ENCODE measurements at places on chromosomes 2 and 18. TPM values are rescaled to one million over a fixed set of nuclear protein-coding genes. Genes with fewer than 3 reads are reported as not detected.

DNA sequence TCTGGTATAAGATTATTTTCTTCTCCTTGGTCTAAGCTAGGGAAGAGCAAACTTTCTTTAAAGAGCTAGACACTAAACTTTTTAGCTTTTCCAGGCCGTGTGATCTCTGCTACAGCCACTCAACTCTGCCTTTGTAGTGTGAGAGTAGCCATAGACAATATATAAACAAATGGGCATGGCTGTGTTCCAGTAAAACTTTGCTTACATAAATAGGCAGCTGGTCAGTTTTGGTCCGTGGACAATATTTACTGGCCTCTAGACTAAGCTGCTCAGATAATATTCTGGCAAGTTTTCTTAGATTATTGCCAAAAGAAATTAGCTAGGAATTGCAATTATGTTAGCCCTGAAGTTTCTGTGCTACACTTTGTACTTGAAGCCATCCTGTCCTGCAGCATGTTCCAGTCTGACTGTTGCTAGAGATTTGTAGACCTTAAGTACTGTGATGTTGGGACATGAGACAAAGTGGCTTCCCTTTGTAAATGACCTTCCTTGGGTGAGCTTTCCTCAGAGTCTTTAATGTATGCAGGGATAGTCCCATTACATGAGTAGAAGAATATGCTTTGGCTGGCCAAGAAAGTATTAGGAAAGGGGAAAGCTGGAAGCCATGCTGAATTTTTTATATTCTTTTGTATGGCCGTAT lies 126.9 kb downstream of the SOX11 start:
- no peaks in the 10 kb centered on the region for H3K27me3 ChIP-seq
- no peak overlapping the region for H3K4me3 ChIP-seq
- H3K4me1 ChIP-seq, result no peaks in the 10 kb centered on the region
- H3K27ac ChIP-seq, result no peak overlapping the region
- no peaks in the 10 kb centered on the region for H3K36me3 ChIP-seq

The UGT1A5 gene
- 5.8 TPM for total RNA-seq

The ZCCHC2 gene
- total RNA-seq, result 18.9 TPM

DNA sequence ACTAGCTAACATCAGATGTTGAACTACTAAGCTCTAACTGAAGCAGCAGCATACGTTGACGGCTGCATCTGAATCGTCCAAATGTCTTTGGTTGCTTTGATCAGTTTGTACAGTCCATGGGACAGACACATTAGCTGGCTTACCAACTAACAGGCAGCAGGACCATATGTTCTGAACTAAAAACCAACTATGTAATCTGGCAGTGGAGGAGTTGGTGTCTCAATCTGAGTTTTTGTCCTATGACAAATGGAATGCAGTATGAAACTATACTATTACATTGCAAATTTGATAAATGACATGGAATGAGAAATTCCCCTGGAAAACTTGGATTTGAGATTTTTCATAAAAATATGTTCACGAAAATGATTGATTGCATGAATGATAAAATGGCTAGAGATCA lies 79.5 kb downstream of the EPHA4 start:
- no peaks in the 10 kb centered on the region for H3K27me3 ChIP-seq
- no peak for DNase-seq
- H3K36me3 ChIP-seq, result no peaks in the 10 kb centered on the region
- H3K27ac ChIP-seq, result no peak overlapping the region
- no peak overlapping the region for H3K4me3 ChIP-seq

- no peaks in the 10 kb centered on the region for H3K4me1 ChIP-seq
- no peak for DNase-seq
- H3K27ac ChIP-seq, result no peak overlapping the region
- no peaks in the 10 kb centered on the region for H3K27me3 ChIP-seq
- no peak overlapping the region for H3K4me3 ChIP-seq
Observed at GRCh38 chr2:197368412-197368811, 57.8 kb upstream of the ANKRD44 start.

The WNT6 gene
- total RNA-seq, result not detected

DNA sequence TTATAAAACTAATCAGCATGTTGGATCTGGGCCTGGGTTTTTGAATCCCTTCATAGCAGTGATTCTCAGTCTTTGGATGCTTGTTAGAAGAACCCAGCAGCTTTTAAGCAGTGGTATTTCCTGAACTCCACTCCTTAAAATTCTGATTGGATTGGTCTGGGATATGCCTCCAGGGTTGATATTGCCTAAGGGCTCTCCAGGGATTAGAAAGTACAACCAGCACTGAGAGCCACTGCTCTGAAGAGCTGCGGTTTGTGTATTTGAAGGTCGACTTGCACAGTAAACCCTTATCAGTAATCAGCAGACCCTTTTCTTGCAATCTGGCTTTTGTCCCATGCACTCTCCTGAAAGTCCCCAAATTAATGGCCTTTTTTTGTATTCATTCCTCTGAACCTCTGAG lies 17.0 kb upstream of the RBMS1 start:
- no peaks in the 10 kb centered on the region for H3K4me1 ChIP-seq
- DNase-seq, result no peak
- no peak overlapping the region for H3K4me3 ChIP-seq
- no peak overlapping the region for H3K27ac ChIP-seq

DNA sequence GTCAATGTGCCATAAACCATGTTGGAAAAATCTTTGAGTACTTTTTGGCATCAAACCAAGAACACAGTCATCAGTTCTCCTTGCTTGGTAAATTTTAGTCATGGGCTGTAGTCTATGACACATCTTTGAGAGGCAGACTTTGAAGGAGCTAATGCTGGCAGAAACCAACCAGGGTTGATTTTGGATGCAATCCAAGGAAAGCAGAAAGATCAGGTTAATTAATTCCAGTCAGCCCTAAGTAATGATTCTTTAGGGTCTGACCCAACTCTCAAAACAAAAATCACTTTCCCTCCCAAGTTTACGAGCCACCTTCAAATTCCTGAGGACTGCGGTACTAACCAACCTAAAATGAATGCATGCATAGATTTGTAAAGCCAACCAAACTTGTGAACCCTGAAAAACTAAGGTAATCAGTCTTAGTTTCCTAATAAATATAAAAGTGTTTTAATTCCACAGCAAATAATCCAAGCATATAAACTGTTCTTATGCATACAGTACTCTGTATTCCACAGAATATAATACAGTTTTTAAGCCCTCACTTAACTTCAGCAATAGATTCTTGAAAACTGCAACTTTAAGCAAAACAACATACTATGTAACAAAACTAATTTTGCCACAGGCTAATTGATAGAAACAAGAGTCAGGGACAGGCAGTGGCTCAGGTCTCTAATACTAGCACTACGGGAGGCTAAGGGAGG lies 22.0 kb downstream of the AP1S3 start:
- H3K27me3 ChIP-seq, result no peaks in the 10 kb centered on the region
- DNase-seq, result no peak
- H3K4me1 ChIP-seq, result no peaks in the 10 kb centered on the region
- no peak overlapping the region for H3K4me3 ChIP-seq

GRCh38 chr18:15165048-15165447 lies 417.1 kb downstream of the ANKRD30B start:
- H3K27ac ChIP-seq, result no peak overlapping the region
- peak; percentile 36 for DNase-seq
- H3K4me3 ChIP-seq, result no peak overlapping the region
- H3K27me3 ChIP-seq, result no peaks in the 10 kb centered on the region
- H3K4me1 ChIP-seq, result no peaks in the 10 kb centered on the region

DNA sequence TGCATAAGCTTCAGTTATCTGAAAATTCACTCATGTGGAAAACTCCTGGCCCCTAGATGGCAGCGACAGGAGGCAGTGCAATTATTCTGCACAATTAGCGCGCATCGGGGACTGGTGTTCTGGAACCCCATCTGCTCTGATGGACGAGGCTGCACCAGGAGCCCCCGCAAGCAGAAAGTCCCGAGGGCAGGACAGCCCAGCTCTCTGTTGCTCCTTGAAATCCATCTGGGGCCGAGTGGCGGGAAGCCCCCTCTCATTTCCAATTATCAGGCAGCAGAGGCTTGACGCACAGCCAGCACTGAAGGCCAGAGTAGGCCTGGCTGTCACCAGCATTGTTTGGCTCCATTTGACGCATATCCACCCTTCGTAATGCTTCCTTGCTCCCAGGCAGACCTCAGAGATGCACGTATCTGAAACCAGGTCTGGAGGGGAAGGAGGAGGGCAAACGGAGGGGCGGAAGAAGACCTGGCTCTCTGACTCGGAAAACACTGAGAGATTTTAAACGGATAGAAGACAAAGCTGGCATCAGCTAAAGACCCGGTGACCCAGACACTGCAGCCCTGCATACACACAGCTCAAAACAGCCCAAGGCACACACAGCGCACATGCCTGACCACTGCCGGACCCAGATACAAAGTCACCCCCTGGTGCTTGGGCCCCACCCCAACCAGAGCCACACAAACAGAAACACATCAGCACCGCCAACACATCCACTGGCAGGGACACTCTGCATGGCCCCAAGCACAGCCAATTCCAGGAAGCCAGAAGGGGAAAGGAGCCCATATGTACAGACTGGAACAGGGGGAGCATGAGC lies 69.8 kb downstream of the TNS1 start:
- peak overlapping the region; percentile 97 for H3K27ac ChIP-seq
- no peaks in the 10 kb centered on the region for H3K36me3 ChIP-seq
- peaks cover 96% of the 10 kb centered on the region for H3K4me1 ChIP-seq
- no peak overlapping the region for H3K4me3 ChIP-seq
- H3K27me3 ChIP-seq, result no peaks in the 10 kb centered on the region

DNA sequence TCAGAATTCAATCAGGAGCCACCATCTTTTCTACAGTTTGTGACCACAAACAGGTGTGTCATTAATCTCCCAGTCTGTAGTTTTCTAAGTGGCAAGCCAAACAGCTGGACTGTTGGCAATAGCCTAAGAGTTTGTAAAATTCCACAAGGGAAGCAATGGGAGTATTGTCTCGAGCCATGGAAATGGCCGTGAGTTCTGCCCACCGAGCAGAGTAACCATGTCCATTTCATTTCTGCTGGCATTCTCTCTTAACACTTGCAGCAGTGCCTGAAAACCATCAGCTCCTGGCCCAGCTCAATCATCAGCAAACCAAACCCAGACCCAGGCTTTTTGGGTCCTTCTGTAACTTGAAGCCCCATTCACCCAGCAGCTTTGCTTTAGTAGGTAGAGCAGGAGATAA lies 387.8 kb upstream of the CDH7 start:
- H3K27ac ChIP-seq, result no peak overlapping the region
- DNase-seq, result no peak
- H3K4me1 ChIP-seq, result no peaks in the 10 kb centered on the region
- no peak overlapping the region for H3K4me3 ChIP-seq
- H3K36me3 ChIP-seq, result no peaks in the 10 kb centered on the region
- no peaks in the 10 kb centered on the region for H3K27me3 ChIP-seq

- H3K27me3 ChIP-seq, result no peaks in the 10 kb centered on the region
- H3K4me3 ChIP-seq, result no peak overlapping the region
- H3K27ac ChIP-seq, result no peak overlapping the region
- no peak for DNase-seq
- H3K36me3 ChIP-seq, result no peaks in the 10 kb centered on the region
Observed at GRCh38 chr2:56084111-56084901, 99.5 kb upstream of the CCDC85A start.

GRCh38 chr2:15890124-15890754 lies 50.1 kb upstream of the MYCN start:
- H3K27me3 ChIP-seq, result no peaks in the 10 kb centered on the region
- no peaks in the 10 kb centered on the region for H3K4me1 ChIP-seq
- H3K4me3 ChIP-seq, result no peak overlapping the region
- no peak overlapping the region for H3K27ac ChIP-seq
- DNase-seq, result no peak

The CSRNP3 gene
- 1.4 TPM for total RNA-seq

The STARD6 gene
- total RNA-seq, result not detected

DNA sequence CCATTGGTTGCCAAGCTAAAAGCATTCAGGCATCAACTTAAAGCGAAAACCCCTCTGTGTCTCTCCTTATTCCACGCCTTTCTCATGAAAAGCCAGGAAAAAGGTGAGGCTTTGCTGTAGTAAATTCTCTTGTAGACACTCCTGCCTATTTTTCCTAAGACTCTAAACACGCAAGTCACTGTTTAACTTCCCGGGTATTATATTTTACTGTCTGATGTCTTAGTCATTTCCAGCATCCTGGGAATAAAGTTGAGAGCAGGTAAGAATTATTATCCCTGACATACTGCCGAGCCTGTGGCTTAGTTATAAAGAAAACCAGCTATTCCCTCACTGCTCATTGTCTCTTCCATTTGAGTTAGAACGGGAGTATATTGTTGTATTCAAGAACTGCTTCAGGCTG lies 112.4 kb upstream of the GATA6 start:
- H3K27me3 ChIP-seq, result no peaks in the 10 kb centered on the region
- H3K27ac ChIP-seq, result no peak overlapping the region
- no peaks in the 10 kb centered on the region for H3K36me3 ChIP-seq
- H3K4me3 ChIP-seq, result no peak overlapping the region
- no peaks in the 10 kb centered on the region for H3K4me1 ChIP-seq
